Hematopoietic multipotent progenitor cell (in vitro differentiated cells): ENCODE measurements at places on chromosomes 7 and 10.

- no peak for DNase-seq
These were observed 19.3 kb upstream of the FAM170B start for GRCh38 chr10:49153115-49153514.

DNA sequence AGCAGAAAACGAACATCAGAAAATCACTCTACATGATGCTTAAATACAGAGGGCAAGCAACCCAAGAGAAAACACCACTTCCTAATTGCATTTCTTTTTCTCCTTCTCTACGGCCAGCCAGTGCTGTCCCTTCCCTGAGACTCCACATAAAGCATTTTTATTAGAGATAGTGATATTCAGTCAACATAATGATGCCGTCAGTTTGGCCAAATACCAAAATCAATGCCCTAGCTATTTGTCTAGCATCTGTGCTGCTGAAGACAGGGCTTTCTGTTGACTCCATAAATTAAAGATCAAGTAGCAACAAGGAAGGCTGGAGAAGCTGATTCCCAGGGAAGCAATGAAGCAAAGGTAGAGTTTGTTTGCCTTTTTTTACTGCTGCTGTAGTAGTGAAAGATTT is 1024.9 kb downstream of the REEP3 start:
- no peak for DNase-seq

- no peak for DNase-seq
These were observed 990.1 kb downstream of the CNTNAP2 start for GRCh38 chr7:147106746-147107145.

DNA sequence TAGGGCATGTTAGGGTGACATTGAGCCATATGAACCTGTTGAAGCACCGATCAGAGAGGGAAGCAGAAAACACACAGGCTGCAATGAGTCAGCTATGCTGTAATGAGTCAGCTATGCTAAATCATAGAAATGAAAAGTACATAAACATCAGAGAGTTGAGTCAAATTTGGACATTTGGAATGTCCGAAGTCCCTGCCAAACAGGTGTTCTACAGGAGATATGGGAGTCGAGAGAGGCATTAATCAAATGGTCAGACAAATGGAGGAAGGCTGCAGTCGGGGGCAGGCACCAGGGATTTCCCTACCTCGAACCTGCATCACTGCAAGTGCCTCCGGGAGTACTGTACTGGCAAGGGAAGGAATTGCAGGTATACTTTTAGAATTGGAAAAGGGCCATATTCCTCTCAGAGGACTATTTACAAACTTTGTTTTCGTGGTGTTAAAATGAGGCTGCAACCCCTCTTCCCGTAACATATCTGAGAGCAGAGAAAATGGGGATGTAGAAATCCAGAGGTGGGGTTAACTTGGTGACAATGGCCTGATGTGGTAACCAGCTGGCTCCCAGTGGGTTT is 8.8 kb upstream of the ZC3HAV1 start:
- DNase-seq = no peak
